Umbilical cord (tissue), 2 donors: ENCODE measurements at places on chromosomes 11 and 22.

DNA sequence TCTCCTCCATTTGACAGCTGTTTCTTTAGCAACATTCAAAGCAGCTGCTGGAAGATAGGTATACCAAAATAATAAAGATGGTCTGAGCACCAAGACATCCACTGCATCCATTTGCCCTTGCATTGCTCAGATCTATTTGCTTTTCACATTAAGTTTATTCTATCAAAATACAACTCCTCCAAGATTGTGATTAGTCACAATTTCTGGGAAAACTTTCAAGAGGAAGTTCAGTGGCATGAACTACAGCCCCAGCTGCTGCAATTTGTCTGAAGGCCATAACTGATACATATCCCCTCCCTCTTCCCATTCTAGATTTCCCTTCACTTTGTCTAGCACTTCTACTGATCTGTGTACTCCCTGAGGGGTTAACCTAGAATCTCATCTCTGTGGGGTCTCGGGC lies 117.5 kb upstream of the CEP126 start:
- no peak for DNase-seq

DNA sequence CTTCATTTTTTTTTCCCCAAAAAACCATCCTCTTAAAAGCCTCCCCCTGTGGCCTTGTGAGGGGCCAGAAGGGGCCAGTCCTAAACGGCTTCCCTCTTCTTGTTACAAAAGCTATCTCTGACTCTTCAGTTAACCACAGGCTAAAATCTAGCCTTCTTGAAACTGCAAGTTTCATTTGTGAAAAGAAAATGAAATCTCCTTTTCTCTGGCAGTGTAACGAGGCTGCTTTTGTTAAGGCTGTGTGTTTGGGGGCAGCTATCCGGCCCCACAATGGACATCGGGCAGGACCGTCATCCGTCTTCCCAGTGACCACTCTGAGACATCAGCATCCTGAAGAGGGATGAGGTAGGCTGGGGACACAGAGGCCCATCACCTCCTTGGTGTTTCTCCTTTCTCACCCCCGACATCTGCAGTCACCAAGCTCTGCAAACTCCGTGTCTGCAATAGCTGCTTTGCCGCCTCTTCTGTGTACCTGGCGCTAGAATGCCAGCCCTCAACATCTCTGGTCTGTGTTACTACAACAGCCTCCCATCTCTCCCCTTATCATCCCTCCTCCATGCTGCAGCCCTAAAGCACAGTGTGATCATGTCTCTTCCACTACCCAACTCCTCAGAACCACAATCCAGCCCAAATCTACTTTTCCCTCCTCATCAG lies 94.0 kb downstream of the RCN1 start:
- DNase-seq, result no peak

- no peak for DNase-seq
These were observed 141.6 kb downstream of the EFCAB6 start for GRCh38 chr22:43670513-43670912.

- DNase-seq, result no peak
These were observed 47.6 kb downstream of the ADAMTS8 start for GRCh38 chr11:130380778-130381177.

DNA sequence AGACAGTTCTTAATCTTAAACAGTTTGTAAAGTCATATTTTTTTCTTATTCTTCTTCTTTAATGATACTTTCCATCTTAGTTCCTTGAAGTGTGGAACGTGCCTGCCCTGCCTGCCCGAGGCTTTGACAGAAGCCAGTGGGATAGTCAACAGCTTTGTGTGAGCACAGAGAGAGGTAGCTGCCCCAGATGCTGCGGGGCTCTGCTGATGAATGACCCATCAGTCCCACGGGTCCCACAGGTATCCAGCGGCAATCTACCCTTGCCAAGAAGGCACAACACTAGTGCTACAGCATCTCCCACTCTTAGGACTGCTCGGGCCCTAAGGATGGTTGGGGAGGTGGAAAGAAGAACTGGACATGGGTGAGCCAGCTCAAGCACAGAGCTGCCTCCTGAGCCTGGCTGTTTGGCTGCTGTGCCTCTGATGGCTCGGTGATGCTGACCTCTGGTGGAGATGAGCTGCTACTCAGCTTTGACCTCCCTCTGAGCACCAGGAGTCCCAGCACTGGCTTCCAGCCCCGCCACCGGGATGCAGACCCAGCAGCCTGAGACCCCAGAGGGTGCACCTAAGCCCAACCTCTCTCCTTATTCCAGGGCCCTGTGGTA lies 11.8 kb upstream of the APLNR start:
- peak; percentile 92 for DNase-seq

GRCh38 chr11:9179141-9179540 lies 86.0 kb downstream of the DENND5A start:
- DNase-seq, result no peak

GRCh38 chr11:75276686-75277085 lies 36.1 kb downstream of the TPBGL start:
- no peak for DNase-seq

GRCh38 chr11:124812876-124813275 lies 12.7 kb upstream of the MSANTD2 start:
- no peak for DNase-seq

GRCh38 chr11:91871791-91872190 lies 352.8 kb upstream of the FAT3 start:
- no peak for DNase-seq

DNA sequence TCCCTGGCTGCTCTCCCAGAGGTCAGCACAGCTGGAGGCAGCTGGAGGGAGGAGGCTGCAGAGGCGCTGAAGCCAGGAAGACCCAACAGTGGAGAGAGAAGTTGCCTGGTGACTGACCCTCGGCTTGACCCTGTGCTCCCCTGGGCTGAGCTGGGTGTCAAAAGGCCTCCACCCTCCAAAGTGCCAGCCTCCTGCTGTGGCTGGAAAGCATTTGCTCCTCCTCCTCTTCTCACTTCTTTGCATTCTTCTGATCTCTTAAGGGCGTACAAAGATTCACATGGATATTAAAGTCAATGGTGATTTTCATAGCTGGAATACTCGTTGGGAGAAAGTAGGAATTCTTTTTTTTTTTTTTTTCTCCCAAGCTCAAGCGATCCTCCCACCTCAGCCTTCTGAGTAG lies 91.7 kb downstream of the MED15 start:
- DNase-seq, result no peak

GRCh38 chr22:46436595-46437175 lies 100.7 kb downstream of the CELSR1 start:
- DNase-seq, result peak; percentile 60

- no peak for DNase-seq
These were observed 9.2 kb downstream of the ZNF74 start for GRCh38 chr22:20402960-20403778.

- no peak for DNase-seq
These were observed 35.9 kb downstream of the CTSC start for GRCh38 chr11:88301488-88302140.

DNA sequence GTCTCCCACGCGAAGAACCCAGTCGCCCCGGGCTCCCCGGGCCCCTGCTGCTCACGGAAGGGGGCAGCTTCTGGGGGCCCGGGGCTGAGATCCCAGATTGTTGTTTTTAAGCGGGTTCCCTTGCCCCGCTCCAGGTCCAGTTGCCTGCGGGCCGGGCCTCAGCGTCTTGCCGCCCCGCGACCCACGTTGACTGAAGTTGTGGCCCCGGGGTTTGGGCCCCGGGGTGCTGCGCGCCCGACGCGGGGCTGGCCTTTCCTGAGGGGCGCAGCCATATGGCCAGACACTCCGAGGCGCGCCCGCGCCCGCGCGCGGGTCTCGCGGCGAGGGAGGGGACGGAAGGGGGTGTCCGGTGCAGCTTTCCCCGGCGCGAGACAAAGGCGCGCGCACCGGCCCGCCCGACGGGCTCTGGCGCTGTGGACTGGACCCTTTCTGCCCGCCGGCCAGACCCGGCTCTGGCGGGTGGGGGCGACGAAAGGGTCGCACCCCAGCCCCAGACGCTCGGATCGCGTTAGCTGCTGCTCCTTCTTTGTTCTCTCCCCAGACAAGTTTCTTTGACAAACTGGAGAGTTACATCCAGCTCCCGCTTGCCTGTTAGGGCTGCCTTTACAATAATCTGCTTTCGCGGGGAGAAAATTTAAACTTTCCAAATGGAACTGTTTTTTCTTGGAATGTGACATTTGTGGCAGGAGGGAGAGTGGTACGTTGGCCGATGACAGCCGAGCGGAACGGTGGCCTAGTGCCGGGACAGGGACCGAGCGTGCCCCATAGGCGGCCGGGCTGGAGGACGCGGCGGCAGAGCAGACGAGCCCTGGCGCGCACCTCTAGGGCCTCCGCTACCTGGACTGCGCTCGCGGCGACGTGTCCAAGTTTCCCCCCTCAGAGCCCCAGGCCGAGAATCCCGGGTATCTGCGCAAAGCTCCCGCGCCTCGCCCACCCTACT lies 716 bp downstream of the AMOTL1 start:
- peak; percentile 69 for DNase-seq

- DNase-seq, result no peak
These were observed 24.7 kb downstream of the GAL start for GRCh38 chr11:68709062-68709461.

- DNase-seq, result peak; percentile 34
These were observed 140.8 kb upstream of the ARHGAP20 start for GRCh38 chr11:110852921-110853490.

DNA sequence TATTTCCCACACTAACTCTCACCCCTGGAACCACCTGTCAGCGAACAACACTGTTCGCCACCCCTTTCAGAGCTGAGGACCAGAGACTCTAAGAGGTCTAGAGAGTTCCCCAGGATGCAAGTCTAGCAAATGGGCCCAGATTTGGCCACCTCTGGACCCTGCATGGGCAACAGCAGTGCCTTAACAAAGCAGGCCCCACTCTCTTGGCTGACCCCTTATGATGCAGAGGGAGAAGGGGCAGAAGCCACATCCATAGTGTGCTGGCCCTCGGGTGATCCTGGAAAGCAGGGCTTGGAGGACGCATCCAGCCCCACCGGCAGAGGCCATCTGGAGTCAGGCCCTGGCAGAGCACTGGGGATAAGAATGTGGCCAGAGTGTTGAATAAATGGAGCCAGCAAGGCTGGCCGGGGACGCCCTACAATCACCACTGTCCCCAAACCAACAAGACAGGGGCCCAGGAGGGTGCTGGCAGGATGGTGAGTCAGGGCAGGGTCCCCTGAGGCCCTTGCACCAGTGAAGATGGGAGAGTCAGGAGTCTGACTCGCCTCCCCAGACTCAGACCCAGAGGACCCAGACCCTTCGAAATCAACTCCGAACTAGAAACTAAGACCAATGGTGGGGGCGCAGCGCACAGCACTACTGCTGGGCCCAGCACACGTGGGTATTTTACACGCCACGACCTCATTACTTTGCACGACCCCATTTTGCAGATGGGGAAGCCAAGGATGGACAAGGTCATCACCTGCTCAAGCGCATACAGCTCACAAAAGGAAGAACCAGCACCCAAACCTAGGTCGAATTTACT lies 6.5 kb downstream of the CSNK1E start:
- DNase-seq, result no peak

DNA sequence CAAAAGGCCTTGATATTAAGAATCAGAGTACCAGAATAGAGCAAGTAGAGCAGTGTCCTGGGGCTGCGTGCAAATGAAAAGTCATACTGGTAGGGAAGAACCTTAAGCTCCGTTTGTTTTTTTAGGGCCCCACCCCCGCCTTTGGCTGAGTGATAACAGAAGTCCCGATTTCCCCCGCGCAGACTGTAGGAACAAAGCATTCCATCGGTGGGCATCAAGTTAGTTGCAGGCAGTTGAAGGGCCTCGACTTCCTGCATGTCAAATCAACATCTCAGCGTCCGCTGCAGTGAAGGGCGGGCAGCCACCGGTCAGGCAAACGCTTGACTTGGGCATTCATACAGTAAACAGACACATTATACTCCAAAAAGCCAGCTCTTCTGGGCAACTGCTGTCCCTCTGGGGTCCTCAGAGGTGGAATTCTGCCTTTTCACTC lies 11.7 kb downstream of the LRP4 start:
- peak; percentile 58 for DNase-seq

DNA sequence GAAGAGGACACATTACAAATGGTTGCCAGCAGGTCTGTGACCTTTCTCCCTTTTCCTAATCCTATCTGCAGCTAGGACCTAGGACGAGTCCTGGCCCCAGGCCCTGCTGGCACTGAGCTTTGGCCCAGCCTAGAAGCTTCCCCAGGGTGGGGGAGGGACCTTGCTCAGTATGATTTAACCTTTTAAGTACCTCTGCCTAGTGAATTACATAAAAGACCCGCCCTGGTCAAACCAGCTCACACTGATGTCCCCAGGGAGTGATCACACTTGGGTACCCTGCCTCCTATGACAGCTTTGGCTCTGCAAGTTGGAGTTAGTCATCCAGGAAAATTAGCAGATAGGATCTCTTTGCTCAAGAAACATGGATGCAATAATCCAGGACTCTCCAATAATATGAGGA lies 21.9 kb downstream of the ASCC2 start:
- no peak for DNase-seq

GRCh38 chr22:46634011-46634699 lies 14.0 kb downstream of the GRAMD4 start:
- no peak for DNase-seq

DNA sequence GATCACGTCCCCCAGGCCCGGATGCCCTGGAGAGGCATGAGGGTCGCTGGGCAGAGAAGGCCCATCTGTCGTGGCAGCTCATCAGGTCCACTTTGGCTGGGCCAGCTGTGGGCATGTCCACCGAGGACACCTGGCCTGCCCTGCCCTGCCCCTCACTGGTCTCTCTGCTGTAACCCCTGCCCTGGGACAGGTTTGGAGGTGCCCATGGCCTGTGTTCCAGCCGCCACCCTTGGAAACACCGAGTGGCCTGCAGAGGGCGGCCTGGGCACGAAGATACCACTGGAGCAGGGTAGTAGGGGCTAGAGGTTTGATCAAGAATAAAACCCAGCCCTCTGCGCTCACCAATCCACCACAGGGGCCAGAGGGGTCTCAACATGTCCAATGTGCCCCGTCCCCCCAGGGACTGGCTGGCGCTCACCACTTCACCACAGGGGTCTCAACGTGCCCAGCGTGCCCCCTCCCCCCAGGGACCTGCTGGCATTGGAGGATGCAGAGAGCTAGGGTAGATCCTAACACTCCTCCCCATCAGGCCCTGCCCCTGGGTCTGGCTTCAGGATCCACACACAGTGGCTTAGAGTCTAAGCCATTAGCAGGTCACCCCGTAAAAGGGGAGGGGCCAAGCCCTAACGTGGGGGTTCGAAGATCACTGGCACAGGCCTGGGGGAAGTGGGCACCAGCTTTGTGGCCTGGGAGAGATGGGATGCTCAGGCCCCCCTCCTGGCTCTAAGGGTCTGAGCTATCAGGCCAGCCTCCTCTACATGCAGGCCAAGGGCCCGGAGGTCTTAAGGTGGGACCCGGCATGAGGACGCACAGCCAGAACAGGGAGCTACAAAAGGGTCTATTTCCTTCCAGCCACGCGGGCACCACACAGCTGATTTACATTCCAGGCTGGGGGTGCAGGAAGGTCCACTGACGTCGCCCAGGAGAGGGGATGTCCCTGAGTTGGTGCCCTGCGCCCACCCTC lies 1.3 kb upstream of the HDAC10 start:
- DNase-seq, result peak; percentile 69

DNA sequence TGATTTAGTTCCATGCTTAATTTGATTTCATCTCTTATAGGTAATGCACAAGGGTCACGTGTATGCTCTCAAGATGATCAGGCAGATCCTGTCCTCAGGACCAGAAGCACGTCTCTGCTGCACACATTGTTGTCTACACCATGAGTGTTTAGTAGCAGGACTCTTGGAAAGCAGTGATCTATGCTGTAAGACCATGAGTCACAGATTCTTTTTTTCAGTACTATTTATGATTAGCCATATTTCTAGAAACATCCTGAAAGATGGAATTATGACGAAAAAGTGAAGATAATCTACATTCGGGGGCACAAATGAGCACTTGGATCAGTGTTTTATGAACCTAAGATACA lies 29.6 kb downstream of the ZBED4 start:
- DNase-seq, result no peak

GRCh38 chr11:71232364-71232763 lies 20.0 kb downstream of the SHANK2 start:
- no peak for DNase-seq

- DNase-seq, result peak; percentile 27
These were observed 3.9 kb upstream of the LMO2 start for GRCh38 chr11:33895752-33896137.
